LNCaP clone FGC (cell line): ENCODE measurements at places on chromosomes 1 and 21.
A peak's percentile ranks its signal among the peaks of the same experiment; 100 is the strongest.

DNA sequence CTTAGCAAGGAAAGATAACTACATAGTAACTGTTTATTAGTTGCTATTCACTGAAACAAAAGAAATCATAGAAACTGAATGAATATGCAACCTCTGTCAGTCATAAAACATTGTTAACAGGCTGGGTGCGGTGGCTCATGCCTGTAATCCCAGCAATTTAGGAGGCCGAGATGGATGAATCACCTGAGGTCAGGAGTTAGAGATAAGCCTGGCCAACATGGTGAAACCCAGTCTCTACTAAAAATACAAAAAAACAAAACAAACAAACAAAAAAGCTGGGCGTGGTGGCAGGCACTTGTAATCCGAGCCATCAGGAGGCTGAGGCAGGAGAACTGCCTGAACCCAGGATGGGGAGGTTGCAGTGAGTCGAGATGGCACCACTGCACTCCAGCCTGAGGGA, 44.1 kb downstream of the CRB1 start:
- DNase-seq: no peak

- DNase-seq: no peak
Observed at GRCh38 chr1:19903621-19904020, 19.8 kb downstream of the PLA2G2E start.

- DNase-seq: no peak
Observed at GRCh38 chr1:230061801-230062200, 5.2 kb upstream of the GALNT2 start.

- no peak for DNase-seq
Observed at GRCh38 chr1:214102907-214103306, 115.1 kb downstream of the PROX1 start.

- DNase-seq: no peak
Observed at GRCh38 chr1:189782295-189782694, 695.4 kb downstream of the BRINP3 start.

DNA sequence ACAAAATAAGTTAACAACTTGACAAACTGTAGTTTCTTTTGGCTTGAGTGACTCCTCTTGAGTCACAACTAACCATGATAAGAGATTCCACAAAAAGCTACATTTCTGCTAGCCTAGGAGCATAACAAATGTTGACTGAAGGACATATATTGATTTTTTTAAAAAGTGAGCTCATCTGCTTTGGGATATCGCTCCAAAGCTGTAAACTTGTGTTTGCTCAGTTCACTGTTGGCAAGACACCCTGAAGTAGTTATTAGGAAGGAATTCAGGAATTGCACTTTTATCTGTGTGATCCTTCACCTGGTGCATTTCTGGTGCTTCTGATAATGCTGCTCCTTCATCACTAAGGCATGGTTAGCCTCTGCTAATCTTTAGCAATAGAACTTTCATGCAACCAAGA, 23.7 kb downstream of the RWDD3 start:
- DNase-seq: peak; percentile 73

DNA sequence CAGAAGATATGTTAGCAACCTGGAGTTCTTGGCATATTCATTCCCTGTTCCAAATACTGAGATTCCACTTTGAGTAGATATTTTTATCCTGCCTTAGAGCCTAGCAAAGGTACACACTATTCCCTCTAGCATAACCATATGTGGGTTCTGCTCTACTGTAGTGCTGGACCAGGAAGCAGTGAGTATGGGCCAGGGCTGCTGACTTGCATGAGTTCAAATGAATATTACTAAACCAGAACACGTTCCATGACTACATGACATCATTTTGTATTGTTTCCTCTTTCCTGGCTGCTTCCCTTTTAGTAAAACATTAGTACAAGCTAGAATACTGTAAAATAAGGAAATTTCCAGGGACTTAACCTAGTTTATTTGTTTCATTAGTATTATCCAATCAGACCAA, 41.1 kb downstream of the TNFSF18 start:
- DNase-seq: no peak

- DNase-seq: no peak
Observed at GRCh38 chr1:16122350-16122881, 33.5 kb downstream of the EPHA2 start.

- no peak for DNase-seq
Observed at GRCh38 chr1:198134252-198134651, 22.5 kb upstream of the NEK7 start.

DNA sequence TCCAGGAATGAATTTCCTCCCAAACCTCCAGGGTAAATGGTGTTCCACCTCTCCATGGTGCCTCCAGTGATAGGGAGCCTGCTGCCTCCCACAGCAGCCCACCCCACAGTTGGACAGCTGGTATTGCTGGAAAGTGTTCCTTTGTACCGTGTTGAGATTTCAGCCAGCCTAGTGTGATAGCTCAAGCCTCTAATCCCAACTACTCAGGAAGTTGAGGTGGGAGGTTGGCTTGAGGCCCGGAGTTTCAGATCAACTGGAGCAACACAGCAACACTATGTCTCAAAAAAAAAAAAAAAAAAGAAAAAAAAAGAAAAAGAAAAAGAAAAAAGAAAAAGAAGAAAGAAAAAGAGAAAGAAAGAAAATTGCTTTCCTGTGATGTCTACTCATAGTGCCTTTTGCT, 96.1 kb downstream of the CHD1L start:
- no peak for DNase-seq

DNA sequence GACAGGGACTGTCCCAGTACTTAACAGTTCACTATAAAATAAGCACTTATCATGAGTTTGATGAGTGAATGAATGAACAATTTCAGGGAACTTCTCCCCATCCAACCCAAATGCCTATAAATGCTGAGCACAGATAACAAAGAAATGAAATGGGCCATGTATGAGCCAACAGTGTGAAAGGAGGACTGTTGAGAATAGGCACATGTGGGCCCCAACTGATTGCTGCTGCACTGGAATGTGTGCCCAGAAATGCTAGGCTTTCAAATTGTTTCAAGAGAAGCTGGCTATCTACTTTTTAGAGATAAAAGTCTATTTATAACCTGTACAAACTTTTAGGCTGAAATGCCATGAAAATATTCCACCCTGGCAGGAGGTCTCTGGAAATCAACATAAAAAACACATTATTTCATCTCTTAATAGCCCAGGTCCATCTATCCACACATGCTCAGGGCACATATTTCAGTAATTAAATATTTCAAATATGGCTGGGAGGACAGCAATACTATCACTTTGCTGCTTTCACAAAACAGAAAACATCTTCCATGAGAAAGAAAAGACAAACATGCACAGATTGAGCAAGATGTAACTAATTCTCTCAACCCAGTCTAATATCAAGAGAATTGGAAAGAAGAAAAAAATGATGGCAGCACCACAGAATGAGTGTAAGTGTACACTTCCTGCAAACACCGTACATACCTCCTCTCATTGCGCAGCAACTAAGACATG, 49.8 kb downstream of the COLGALT2 start:
- DNase-seq: no peak

- no peak for DNase-seq
Observed at GRCh38 chr1:183967914-183968313, 69.6 kb downstream of the COLGALT2 start.

GRCh38 chr1:109770331-109771095, 6.8 kb upstream of the EPS8L3 start:
- DNase-seq: no peak

- DNase-seq: no peak
Observed at GRCh38 chr1:205488074-205488723, 16.3 kb upstream of the CDK18 start.

GRCh38 chr1:58468612-58469011, 77.9 kb downstream of the OMA1 start:
- no peak for DNase-seq

DNA sequence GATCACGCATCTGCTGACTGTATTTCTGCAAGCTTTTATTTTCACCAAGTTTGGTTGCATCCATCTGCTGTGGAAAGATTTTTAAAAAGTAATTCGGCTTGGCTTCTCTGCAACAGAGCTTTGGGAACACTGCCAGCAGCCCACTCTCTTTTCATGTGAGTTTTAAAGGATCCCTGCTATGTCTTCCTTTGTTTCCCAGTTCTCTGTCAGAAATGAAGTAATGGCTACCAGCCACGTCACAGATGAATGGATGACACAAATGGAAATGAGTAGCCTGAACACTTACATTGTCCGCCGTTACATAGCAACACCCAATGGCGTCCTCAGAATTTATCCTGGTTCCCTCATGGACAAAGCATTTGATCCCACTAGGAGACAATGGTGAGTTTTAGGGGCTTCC, 80.6 kb upstream of the RAVER2 start:
- DNase-seq: no peak

DNA sequence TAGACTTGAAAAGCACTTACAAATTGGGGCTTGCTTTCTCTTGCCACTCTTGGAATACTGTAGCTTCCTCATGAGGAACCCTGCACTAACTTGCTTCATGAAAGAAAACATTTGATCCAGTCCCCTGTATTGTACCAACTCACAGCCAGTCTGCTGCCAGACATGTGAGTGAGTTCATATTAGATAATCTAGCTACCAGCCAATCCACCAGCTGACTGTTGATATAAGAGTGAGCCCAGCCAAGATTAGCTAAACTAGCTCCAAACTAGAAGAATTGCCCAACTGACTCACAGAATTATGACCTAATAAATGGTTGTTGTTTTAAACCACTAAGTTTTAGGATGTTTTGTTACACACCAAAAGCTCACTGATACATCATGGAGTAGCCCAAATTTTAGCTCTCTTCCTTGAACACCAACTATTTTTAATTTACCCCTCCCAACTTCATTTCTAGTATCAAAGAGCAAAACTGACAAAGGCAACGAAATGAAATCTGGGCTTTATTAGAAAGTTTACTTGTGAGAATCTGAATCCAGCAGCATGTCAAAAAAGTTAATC, 6.6 kb upstream of the RGS8 start:
- no peak for DNase-seq

DNA sequence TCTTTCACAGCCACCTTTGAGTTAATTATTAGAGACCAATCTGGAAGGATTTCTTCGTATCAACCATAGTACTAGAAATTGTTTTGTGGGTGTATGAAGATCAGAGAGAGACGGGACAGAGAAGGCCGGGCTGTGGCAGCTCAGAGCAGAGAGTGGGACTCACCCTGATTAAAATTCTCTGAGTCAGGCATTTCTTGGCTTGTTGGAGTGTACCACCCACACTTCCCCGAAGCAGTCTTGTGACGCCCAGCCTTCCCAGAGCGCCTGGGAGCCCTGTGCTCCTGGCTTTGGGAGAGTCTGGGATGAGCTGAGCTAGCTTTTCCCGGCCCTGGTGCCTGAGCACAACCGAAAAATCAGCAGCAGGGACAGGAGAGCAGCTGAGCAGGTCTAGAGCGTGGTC, 19.4 kb downstream of the PLEKHM2 start:
- no peak for DNase-seq

GRCh38 chr1:201254625-201255478, 28.5 kb upstream of the PKP1 start:
- no peak for DNase-seq

- no peak for DNase-seq
Observed at GRCh38 chr1:27687906-27688305, 15.9 kb upstream of the IFI6 start.

- no peak for DNase-seq
Observed at GRCh38 chr1:200337831-200338230, 72.0 kb downstream of the ZNF281 start.

GRCh38 chr1:201255479-201256362, 27.6 kb upstream of the PKP1 start:
- DNase-seq: no peak

- no peak for DNase-seq
Observed at GRCh38 chr1:234525099-234525799, 46.3 kb upstream of the TARBP1 start.

DNA sequence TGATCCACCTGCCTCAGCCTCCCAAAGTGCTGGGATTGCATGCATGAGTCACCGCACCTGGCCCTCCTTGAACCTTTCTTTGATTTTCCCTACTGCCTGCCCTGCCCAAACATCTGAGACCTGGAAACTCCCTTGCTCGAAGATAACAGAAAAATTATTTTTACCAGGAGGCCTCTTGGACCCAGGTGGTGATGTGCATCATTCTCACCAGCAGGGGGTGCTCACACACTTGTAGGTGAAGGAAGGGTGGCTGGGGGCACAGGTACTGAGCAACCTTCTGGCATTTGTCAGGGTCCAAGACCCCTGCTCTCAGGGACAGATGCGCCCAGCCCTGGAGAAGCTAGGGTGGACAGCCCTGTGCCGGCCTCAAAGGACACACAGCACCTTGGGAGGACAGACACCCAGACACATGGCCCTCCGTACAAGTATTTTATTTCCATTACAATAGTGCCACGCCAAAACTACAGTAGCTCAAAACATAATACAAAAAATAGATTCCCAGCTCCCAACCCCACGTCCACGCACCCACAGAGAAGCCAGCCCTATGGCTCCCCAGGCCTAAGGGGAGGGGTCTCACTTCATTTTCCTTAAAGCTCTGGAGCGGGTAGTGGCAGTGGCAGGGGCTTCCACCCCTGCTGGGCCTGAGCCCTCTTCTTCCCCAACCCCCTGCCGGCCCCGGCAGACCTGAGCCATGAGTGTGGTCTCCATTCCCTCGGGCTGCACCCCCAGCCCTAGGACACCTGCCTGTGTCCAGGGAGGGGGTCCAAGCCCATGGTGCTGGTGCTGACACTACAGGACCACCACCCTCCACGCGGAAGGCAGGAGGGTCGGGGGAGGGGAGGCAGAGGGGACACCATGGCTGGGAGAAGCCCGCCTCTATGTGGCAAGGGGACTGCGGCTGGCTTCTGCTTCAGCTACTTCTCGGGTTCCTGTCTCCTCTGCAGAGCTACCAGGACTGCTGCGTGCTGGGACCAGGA, 40.4 kb upstream of the EIF4G3 start:
- DNase-seq: peak; percentile 2

DNA sequence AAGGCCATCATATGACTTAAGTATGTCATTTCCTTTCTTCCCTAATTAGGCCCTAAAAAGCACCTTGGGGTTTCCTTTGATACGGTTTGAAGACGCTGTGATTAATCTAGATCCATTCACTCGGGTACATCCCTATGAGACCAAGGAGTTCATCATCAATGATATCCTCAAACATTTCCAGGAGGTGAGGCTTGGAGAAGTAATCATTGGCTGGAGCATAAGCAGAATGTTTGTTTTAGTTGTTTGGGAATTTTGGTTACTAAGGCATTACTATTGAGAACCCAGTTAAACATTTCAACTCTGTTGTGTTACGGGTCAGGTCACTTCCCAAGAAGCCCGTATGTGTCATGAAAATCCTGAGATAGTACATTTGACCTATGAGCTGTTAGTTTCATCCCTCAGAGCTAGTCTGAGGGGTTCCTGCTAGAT, 185.2 kb downstream of the VPS13D start:
- no peak for DNase-seq

- no peak for DNase-seq
Observed at GRCh38 chr1:39507230-39507928, 15.9 kb downstream of the BMP8A start.

GRCh38 chr1:198889101-198889500, 250.3 kb downstream of the PTPRC start:
- DNase-seq: no peak
